ENCODE measurements at places on chromosomes 7 and 10.

GRCh38 chr7:44172352-44172751 lies 16.9 kb downstream of the GCK start:
- DNase-seq, result no peak

DNA sequence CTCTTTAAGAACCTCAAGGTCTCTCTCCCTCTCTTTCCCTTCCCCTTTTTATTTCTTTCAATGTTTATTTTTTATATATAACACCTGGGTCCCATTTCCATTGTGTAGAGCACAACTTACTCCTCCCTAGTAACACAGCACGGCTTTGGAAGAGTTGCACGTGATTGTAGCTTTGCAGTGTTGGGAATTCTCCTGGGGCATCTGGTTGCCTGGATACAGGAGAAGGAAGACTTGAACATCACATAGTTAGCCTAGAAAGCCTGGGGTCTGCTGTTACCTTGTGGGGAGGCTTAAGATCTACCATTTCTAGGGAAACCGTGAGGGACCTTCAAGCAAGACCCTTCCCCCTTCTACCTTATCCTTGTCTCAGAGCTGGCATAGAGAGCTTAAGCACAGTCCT lies 41.1 kb upstream of the NFKB2 start:
- DNase-seq, result no peak

- peak; percentile 72 for DNase-seq
These were observed 154.1 kb downstream of the NRP1 start for GRCh38 chr10:33180390-33180789.

DNA sequence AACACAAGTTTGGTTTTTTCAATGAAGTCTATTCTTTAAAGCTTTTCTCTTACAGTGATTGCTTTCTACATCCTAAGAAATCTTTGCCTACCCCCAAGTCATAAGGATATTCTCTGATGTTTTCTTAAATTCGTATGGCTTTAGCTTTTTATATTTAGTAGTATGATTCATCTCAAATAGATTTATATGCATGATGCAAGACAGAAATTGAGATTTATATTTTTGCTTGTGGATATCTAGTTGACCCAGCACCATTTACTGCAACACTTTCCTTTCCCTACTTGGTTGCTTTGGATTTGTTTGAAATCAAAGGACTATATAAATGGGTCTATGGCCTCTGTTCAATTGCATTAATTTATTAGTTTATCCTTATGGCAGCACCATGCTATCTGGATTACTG lies 113.9 kb downstream of the ZNF438 start:
- DNase-seq, result no peak

DNA sequence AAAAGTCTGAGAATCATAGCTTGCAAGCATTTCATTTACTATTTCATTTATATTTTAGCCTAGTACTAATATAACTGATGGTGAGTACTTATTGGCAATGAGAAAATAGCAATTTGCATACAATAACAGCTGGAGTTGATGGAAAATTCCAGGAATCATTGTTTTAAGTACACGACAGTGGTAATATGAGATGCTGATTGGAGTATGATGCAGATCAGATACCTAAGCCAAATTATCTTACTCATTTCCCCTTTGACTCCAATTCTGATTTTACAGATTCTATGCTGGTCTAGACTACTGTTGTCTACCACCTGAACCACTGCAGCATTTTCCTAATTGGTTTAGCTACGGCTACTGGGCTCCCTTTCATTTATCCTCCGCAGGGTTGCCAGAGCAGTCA lies 36.7 kb downstream of the GNG11 start:
- DNase-seq, result no peak

- no peak for DNase-seq
These were observed 1.4 kb downstream of the CLEC5A start for GRCh38 chr7:141945356-141945755.

DNA sequence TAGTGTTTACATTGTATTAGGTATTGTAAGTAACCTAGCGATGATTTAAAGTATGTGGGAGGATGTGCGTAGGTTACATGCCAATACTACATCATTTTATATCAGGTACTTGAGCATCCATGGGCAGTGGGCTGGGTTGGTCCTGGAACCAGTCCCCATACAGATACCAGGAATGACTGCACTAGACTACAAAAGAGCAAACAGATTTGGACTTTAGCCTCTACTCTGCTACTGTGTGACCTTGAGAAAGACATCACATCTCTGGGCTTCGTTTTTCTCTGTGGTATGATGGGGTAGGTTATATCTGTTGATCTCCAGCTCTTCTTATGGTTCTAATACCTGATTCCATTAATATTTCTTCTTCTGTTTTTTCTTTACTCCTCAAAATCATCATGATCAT lies 412.5 kb upstream of the LRGUK start:
- DNase-seq, result no peak

DNA sequence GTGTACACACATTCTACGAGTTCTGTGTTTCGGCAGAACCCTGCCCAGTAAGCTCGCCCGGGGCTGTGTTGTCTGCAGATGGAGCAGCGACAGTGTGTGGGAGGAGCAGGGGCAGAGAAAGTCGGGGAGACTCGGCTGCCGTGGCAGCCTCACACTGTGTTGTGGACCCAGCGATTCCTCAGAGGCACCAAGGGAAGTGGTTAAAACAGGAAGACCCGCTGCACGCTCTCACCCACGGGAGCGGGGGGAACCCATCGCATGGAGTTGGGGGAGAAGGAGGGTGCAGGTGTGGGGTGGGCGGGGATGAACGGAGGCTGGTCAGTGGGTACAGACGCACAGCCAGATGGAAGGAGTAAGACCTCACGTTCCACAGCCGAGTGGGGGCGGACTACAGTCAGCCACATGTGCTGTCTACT lies 250.2 kb downstream of the ELFN1 start:
- DNase-seq, result no peak

DNA sequence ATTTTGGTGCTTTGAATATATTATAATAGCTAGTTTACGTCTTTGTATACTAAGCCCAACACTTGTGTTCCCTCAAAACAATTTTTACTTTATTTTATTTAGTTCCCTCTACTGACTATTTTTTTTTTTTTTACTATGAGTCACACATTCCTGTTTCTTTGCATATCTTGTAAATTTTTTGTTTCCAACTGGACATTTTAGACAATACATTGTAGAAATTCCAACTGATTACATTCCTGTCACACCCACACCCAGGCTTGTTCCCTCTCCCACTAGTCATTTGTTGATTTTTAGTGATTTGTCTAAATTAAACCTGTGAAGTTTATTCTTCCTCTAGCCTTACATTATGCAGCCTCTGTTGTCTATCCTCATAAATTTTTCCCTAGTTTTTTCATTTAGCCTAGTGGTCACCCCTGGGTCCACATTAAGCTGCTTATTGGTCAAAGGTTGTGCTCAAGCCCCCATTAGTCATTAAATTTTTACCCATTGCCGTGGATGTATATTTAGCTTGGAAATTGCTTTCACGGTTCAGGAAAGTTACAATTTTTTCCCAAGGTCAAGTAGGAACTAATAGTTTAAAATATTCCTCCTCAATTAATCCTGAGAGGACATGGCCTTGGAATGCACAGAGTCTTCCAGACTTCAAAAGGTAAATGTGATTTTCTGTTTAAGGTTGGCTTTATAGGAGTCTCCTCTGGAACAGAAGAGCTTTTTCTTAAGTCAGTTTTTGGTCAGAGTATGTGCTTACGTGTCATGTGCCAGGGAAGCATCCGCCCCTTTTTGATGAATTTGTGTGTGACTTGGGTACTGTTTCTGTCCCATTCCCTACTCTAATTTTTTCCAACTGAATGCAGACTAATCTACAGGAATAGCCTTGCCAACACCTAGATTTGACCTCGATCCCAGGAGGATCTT lies 207.6 kb upstream of the TMEM72 start:
- DNase-seq, result no peak

GRCh38 chr7:151860771-151861170 lies 16.1 kb downstream of the PRKAG2 start:
- no peak for DNase-seq

All from Ammon's horn (tissue), 1 donor.